ENCODE measurements at places on chromosomes 7 and 10.

GRCh38 chr10:57919864-57920263 lies 347.8 kb downstream of the IPMK start:
- DNase-seq, result no peak

DNA sequence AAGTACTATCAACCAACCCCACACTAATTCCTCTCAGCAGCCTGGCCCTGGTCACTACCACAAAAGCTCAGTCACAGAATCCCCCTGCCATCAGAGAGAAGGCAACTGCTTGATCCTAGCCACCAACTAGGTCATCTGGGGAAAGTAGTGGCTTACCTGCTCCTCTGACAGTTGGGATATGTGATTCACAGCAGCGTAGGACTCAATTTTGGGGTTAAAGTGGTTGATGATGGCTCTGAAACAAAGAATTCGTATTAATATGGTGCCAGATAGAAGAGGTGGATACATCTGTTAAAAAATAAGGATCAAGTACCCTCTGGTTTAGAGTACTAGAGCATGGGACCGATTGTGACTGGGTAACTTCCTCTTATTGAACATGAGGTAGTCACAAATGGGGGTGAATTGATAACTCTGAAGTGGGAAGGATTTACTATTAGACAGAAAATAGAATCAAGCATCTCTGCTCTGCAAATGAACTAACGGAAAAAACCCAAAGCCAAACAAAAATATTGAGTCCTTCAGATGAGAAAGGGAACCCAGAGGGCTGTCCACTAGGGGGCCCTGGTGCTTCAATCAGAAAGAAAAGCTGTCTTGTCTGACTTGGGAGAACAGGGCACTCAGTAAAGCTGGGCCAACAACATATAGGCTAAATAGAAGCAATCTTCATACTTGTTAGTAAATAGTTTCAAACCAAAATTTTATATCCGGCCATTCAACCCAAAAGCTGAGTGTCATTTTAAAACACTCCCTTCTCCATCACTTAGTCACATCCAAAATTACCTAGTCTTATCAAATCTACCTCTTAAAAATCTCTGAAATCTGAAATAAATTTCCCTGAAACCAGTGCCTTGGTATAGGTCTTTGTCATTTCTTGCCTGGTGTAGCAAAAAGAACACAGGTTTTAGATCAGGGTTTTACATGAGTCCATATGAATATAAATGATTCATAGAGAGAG lies 45.9 kb upstream of the KCNIP2 start:
- peak; percentile 76 for DNase-seq

- no peak for DNase-seq
Observed at GRCh38 chr7:156055206-156055822, 243.1 kb upstream of the SHH start.

DNA sequence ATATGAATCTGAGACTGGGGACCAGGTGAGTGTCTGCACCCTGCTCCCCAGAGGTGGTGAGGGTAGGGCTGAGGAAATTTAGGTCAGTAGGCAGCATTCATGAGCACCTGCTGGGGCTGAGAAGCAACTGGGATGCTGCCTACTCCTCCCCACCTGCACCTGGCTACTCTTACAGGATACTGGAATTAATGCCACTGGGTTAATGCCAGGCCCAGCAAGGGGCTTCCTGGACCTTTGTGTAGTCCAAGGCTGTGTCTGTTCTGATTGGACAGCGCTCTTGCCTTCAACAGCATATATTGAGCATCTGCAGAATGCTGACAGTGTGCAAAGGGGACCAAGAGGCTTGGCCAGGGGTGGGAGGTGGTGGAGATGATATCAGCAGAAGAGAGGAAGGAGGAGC lies 32.1 kb downstream of the ADCYAP1R1 start:
- DNase-seq, result no peak

GRCh38 chr10:102951316-102951715 lies 33.2 kb downstream of the CNNM2 start:
- no peak for DNase-seq

GRCh38 chr7:29442146-29442545 lies 121.5 kb upstream of the PRR15 start:
- no peak for DNase-seq

DNA sequence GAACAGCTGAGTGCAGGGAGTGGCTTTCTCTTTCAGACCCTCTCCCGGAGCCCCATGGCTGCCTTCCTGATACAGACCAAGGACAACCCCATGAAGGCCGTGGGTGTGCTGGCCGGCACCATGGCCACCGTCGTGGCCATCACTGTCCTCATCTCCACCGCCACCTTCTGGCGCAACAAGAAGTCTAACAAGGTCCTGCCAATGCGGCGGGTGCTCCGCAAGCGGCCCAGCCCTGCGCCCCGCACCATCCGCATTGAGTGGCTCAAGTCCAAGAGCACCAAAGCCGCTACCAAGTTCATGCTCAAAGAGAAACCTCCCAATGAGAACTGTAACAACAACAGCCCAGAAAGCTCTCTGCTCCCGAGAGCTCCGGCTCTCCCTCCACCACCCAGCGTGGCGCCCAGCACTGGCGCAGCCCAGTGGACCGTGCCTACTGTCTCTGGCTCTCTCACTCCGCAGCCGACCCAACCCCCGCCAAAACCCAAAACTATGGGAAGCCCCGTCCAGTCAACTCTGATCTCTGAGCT lies 11.2 kb downstream of the LRIT2 start:
- DNase-seq, result no peak

GRCh38 chr10:127195041-127195506 lies 1.3 kb downstream of the INSYN2A start:
- DNase-seq, result no peak

GRCh38 chr10:47401874-47402640 lies 18.0 kb upstream of the ZNF488 start:
- DNase-seq, result no peak

GRCh38 chr10:62726142-62726541 lies 78.4 kb upstream of the ADO start:
- DNase-seq, result no peak

DNA sequence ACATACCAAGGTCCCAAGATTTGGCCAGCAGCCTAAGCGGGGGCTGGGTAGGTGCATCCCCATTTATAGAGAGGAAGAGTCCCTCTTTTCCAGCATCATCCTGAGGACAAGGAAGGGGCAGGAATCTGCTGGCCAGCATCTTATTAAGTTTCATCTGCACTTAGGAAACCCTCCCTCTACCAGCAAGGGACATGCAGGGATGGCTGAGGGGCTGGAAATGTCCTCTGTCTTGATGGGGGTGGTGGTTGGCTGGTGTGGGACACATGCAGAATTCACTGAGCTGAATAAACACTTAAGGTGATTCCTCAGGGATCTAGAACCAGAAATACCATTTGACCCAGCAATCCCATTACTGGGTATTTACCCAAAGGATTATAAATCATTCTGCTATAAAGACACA lies 42.1 kb downstream of the NOD1 start:
- DNase-seq, result no peak

DNA sequence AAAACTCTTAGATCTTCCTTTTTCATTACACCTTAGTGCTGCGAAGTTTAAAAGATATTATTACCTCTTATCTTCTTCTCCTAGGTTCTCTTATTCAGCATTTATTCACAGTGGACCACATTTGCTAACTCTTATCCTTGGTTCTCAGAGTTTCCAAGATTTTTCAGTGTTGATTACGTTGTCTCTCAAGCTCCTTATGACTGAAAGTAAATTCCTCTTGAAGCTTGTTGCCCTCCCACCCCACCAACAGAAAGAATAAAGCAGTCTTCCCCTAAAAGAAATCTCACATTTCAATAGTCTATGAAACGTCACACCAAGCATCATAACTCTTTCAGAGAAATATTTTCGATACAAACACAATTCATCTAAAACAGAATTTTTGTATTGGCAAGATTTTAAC lies 362.5 kb downstream of the MAGI2 start:
- DNase-seq, result no peak

GRCh38 chr7:43454936-43455518 lies 127.9 kb upstream of the STK17A start:
- peak; percentile 54 for DNase-seq
